ENCODE measurements at places on chromosomes 11 and 22.

- no peak for DNase-seq
Measured at GRCh38 chr11:47400768-47401279, 7.6 kb upstream of the SLC39A13 start.

DNA sequence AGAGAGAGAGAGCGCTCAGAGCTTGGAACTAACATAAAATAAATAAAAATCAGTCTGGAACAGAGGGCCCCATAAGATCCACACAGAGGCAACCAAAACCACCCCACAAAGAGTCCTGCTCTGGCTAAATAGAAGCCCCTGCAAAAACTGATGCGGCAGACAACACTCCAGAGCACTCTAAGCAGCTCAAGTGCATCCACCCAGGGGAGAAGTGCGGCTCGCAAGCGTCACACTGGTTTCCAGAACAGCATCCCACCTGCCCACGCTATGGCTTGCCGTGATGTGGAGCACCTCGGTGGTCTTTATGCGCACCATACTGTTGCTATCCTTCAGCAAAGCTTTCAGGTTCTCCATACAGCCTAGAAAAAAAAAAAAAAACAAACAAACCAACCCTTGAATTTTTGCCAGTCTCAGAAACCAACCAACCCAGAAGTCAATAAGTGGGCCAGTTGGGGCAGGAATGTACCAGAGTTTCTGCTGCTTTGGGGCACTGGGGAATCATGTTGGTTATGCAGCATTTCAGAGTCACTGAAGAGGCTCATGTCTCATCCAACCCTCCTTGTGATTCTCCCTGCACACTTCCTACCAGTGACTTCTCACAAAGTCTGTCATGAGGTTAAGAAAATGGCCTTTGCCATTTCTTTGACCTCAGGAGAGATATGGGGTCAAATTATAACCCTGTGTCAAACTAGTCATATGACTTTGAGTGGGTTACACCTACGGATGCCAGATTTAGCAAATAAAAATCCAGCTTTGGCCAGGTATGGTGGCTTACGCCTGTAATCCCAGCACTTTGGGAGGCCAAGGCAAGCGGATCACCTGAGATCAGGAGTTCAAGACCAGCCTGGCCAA is 3.0 kb downstream of the RSPH14 start:
- no peak for DNase-seq

- no peak for DNase-seq
Measured at GRCh38 chr11:135075740-135076139, 663.7 kb upstream of the B3GAT1 start.

GRCh38 chr22:33467620-33468095 is 409.5 kb upstream of the SYN3 start:
- DNase-seq, result no peak

DNA sequence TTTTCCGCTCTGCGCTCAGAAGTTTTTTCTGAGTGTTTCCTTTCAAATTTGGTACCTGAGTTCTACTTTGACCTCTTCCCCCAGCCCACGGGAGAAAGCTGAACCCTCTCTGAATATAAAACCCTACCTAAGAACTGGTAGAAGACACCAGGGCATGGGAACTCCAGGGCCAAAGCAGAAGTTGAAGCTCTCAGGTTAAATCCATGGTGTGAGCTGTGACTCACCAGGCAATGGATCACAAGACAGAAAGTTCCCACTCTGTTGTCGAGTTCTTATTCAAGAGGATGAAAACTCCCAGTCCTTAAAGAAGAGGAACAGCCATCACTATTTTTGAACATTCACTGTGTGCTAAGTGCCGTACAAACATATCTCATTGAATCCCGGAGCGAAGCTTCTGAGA is 8.9 kb downstream of the TMEM218 start:
- DNase-seq, result no peak

DNA sequence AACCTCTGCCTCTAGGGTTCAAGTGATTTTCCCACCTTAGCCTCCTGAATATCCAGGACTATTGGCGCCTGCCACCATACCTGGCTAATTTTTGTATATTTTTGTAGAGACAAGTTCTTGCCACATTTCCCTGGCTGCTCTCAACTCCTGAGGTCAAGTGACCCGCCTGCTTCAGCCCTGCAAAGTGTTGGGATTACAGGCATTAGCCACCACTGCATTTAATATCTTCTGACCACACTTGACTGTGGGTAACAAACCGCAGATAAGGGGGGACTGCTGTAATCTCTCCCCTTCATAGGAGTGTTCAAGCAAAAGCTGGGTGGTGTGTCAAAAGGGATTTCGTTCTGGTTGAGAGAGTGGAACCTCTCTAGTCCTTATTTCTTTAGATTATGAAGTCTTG is 53.4 kb downstream of the GRAMD1B start:
- no peak for DNase-seq
